ENCODE measurements at places on chromosomes 4 and X. TPM values are rescaled to one million over a fixed set of nuclear protein-coding genes. Genes with fewer than 3 reads are reported as not detected.

The ERCC6L gene
- 2.6 TPM for total RNA-seq

GRCh38 chr4:123517176-123517575, 120.6 kb downstream of the SPRY1 start:
- DNase-seq: no peak

DNA sequence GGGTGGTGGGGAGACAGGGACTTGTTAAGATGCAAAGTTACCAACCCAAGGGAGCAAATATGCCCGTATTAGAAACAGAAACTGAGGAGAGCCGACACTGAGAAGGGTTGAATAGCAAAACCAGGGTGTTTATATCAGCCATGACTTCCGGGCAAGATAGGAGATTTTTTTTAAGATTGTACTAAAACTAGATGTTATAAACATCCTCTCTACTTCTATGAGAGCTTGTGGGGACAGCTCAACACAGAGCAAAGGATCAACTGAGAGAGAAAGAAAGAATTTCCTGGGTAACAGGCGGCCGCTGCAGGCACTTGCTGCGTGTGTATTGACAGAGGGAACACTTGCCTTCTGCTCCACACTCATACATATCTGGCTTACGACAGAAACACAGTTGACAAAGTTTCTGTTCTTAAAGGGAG, 49.1 kb upstream of the FBXW7 start:
- no peak for DNase-seq

The DDX53 gene
- not detected for total RNA-seq

DNA sequence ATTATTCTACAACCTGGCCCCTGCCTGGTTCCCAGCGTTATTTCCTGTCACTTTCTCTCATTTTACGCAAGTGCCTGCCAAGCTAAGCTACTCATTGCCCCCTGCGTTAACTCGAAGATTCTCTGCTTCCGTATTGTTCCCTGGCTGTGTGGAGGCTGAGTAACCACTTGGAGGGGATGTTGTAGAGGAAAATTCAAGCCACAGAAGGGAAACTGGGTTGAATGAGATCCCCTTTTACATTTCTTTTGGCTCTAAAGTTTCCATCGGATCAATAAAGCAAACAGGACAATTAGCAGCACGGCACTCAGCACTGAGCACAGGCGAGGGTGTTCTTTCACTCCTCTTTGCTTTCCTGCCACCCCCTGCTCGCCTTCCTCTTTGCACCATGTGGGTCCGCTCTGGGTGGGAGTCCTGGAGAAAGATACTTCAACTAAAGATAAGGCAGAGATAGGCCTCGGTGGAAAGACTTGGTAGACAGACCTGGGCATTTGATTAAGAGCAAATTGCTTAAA, 4.2 kb upstream of the TMSB4X start:
- DNase-seq: no peak
